ENCODE measurements at places on chromosomes 3 and 15. TPM values are rescaled to one million over a fixed set of nuclear protein-coding genes. Genes with fewer than 3 reads are reported as not detected.
A peak's percentile ranks its signal among the peaks of the same experiment; 100 is the strongest.

DNA sequence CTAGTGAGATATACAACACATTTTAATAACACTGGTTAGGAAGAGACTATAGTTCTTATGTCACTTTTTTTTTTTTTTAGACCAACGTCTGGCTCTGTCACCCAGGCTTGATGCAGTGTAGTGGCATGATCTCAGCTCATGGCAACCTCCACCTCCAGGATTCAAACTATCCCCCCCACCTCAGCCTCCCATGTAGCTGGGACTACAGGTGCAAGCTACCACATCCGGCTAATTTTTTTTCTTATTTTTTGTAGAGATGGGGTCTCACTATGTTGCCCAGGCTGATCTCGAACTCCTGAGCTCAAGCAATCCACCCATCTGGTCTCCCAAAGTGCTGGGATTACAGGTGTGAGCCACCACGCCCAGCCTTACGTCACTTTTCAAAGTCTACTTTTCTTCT, 100.8 kb downstream of the FOXP1 start:
- DNase-seq, result no peak

DNA sequence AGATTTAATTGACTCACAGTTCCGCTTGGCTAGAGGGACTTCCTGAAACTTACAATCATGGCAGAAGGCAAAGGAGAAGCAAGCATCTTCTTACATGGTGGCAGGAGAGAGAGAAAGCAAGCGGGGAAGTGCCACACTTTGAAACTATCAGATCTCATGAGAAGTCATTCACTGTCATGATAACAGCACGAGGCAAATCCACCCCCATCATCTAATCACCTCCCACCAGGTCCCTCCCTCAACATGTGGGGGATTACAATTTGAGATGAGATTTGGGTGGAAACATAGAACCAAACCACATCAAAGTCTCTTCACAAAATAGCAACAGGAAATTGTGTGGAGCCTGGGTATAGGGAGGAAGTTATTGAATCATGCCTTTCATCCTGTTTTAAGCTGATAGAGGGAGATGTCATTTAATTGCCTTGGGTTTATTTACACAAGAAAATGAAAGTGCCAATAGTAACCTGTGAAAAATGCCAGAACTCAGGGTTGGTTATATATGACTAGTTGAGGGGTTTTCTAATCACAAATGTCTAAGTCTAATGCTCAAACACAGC, 624.8 kb upstream of the LMCD1 start:
- DNase-seq, result no peak

The ZPLD1 gene
- not detected for total RNA-seq

The GP5 gene
- not detected for total RNA-seq

DNA sequence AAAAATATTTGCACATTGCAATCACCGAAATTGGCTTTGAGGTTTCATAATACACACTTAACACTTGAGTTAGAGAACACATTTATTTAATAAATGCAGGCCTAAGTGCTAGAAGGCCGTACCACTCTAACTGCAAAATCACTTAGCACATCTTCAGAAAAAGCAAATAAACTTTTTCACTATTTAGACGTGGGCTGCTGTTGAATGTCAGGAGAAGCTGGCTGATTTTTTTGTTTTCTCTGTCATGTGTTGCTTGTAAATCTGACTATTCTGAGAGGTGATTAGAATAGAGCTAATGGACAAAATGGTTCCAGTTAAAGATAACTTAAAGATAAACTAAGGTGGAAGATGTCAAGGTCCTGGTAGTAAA, 265.1 kb downstream of the FOXP1 start:
- DNase-seq, result no peak

The PIF1 gene
- 0.41 TPM for total RNA-seq

The ATP13A5 gene
- not detected for total RNA-seq

The SPG11 gene
- total RNA-seq, result 49.6 TPM

The FBXW12 gene
- not detected for total RNA-seq

DNA sequence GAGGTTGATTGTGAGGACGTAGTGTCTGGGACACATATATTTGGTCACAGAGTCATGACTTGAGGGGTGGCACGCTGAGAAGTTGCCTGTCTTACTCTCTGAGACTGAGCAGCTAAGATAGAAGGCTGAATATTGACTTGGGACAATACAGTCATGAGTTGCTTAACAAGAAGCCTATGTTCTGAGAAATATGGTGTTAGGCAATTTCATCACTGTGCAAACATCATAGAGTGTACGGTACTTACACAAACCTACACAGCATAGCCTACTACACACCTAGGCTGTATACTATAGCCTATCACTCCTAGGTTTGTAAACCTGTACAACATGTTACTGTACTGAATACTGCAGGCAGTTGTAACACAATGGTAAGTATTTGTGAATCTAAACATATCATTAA, 30.3 kb upstream of the SPESP1 start:
- DNase-seq, result no peak

The ALS2CL gene
- total RNA-seq, result 33.7 TPM

DNA sequence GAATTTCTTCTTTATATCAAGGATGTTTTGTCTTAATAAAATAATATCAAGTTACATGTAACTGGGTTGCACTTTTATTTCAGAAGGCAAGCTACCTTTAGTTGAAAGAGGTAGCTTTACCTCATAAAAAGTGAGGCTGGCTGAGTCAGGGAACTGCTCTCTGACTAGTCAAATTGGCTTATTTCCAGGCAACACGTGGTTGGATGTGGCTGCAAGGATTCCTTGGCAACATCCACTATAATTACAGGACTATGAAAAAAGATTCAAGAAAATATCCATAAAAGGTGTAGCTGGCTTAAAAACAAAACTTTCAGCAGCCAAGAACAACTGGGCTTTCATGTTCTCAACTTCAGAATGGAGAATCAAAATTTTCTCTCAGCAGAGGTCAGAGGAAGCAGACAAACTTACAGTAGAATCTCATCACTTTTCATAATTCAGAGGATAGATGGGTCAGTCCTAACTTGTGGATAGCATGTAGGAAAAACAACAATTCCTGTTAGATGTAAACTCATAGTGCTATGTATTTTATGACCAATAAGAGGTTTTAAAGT, 779.1 kb downstream of the MECOM start:
- DNase-seq, result no peak

DNA sequence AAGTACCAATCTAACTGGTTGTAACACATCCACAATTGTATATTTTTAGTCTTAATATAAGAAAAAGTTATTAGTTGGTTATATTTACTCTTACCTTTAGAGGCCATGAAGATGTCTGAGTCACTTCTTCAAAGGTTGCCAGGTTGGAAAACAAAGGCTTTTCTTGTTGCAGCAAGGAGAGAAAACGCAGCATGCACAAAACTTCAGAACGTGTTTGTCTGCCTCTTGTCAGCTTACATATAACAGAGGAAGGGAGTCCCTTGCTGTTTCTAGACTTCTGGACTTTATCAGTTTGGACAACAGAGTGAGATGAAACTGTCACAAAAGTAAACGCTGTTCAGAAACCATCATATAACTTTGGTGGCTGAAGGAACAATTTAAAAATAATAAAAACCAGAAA, at the start of gene PLSCR5:
Gene PLSCR5, minus strand, starts transcription at position 241 of the 400 bp plus-strand sequence. Its CDS starts 134 bp downstream, at position 107.
- DNase-seq, result no peak

The PTPRG gene
- total RNA-seq, result 29.6 TPM

The NR1I2 gene
- total RNA-seq, result not detected

The LRRIQ4 gene
- total RNA-seq, result not detected

The GOLGA6D gene
- total RNA-seq, result not detected

- no peak for DNase-seq
These were observed 44.0 kb upstream of the SEMA6D start for GRCh38 chr15:47673232-47673761.

- DNase-seq, result no peak
These were observed 333.3 kb upstream of the THBS1 start for GRCh38 chr15:39247574-39247973.

The GASK1A gene
- 1.6 TPM for total RNA-seq

The SAXO2 gene
- total RNA-seq, result 2.6 TPM

- no peak for DNase-seq
These were observed 309.8 kb upstream of the LRRC3B start for GRCh38 chr3:26312816-26313215.

The ACOX2 gene
- total RNA-seq, result 37.2 TPM

The ADAMTS7 gene
- total RNA-seq, result 24.2 TPM

The CCDC13 gene
- total RNA-seq, result 0.41 TPM

The CCDC174 gene
- total RNA-seq, result 11.9 TPM

DNA sequence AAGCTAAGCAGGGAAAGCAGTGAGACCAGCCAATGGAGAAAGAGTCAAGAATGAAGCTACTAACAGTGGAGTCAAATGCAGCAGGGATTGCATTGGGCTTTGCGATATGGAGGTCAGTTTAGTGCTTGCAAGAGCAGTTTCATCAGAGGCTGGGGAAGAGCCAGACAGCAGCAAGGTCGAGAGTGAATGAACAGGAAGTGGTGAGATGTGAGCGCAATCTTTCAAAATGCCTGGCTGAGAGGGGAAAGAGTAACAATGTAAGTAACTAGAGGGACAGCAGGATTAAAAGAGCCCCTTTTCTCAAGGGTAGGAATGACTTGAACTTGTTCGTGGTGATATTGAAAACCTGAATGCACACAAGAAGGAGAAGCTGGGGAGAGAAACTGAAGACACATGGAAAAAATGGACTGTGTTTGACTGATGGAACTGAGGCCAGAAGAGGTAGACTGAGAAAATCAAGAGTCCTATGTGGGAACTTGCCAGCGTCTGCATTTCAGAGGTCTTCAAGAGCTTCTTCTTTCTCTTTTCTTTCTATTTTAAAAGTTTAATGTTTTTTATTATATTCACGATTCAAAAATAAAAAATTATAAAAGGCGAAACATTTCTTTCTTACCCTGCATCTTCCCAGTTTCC, 30.6 kb upstream of the GPR160 start:
- DNase-seq, result no peak

The GPR171 gene
- total RNA-seq, result not detected

- no peak for DNase-seq
These were observed 137.2 kb upstream of the CBLB start for GRCh38 chr3:106006001-106006400.

The ADAMTSL3 gene
- total RNA-seq, result 11.9 TPM

The GRIP2 gene
- 59.1 TPM for total RNA-seq

- DNase-seq, result peak; percentile 50
These were observed 8.4 kb upstream of the PPP1R2 start for GRCh38 chr3:195551381-195551978.

DNA sequence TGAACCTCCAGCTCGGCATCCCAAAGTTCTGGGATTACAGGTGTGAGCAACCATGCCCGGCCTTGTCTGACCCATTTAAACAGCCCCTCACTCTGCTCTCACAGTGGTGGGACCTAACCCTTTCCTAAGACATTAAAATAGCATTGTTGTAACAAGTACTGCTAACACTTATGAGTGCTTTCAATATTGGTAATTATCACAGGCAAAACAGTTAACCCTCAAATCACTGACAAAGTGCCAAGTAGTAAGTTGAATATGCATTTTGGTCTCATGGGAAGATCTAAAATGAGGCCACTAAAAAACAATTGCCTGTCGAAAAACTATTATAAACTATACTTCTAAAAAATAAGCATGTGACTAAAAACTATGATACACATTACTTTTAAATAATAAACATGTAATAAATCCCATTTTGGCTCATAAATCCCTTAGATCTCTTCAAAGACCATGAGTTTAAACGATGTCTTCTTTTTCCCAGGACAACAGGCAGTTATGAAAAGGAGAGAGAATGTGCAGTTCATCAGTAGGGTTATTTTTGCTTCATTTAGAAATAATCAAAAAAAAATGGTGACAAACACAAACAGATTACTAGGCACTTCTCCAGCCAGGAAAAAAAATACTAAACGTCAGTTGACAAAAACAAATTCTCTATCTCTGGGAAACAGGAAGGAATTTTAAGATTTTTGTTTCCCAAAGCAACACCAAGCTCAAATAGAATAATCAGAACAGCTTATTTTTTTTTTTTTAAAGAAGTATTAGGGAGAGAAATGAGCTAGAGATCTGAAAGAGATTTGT, 95.4 kb downstream of the RFTN1 start:
- no peak for DNase-seq

DNA sequence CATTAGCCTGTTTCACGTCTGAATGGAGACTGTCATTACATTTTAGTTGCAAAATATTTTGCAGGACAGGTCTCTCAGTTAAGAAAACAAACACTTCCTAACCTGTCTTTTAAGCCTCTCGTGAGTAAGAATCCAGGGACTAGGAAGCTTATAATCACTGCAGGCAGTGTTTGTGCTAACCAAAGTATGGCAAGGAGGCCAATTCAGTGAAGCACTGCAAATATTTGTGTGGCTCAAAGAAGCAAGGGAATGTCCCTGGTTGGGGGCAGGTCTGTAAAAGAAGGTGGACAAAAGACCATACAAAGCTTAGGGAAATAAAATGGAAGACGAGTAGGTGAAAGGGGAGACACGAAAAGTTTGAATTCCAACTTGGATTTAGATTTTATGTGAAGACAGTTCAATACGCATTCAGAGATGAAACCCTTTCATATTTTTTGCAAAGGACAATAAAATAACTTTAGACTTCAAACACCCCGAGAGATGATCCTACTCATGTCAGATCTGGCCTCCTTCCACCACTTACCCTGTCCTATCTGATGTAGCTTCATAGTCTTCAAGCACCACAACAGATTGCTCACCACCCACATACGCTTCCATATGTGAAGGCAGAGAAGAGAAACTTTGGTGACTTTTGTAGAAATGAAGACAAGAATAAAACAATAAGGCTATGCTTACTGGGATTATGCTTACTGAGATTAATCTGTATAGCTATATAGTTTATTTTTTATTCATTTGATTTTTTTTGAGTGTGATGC, 240.9 kb downstream of the TUSC7 start:
- no peak for DNase-seq

- no peak for DNase-seq
These were observed 37.9 kb downstream of the CLK3 start for GRCh38 chr15:74653426-74654102.

- no peak for DNase-seq
These were observed 267.4 kb upstream of the GADL1 start for GRCh38 chr3:31161889-31162288.

The SAMD7 gene
- total RNA-seq, result not detected

The SUMF1 gene
- total RNA-seq, result 8.6 TPM

- DNase-seq, result no peak
These were observed 8.3 kb downstream of the ITPR1 start for GRCh38 chr3:4501437-4501836.

DNA sequence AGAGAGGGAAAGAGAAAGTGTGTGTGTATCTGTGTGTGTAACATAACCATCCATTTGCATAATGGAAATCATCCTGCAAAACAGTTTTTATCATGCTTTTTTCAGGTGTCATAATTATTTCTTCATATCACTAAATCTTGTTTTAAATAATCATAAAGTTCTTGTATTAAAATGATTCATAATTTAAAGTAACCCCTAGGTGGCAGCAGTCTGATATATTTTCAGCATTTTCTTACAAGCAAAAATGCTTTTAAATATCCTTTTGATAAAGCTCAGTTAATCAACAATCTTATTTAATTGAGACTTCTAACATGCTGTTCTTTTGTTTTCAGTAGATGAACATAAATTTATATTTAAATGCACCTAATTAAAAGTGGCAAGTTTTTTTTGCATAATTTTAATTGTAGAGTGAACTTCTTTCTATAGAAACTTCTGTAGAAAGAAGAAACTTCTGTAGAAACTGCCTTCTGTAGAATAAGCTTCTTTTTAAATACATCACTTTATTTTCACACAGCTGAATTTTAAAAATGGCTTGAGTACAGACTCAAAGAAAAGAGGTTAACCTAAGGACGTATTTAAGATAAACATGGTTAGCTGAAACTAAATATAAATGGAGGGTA, 72.5 kb downstream of the OPA1 start:
- DNase-seq, result no peak

- no peak for DNase-seq
These were observed 521.5 kb downstream of the RSL24D1 start for GRCh38 chr15:54675241-54675640.

The ETV5 gene
- total RNA-seq, result 5.0 TPM

- no peak for DNase-seq
These were observed 874.0 kb downstream of the PLOD2 start for GRCh38 chr3:145286937-145287336.

The NPTN gene
- total RNA-seq, result 227 TPM

GRCh38 chr3:112634786-112635541, 6.0 kb downstream of the CCDC80 start:
- no peak for DNase-seq

All from left ventricle myocardium inferior (tissue), 1 donor.